ENCODE measurements at places on chromosomes 7 and 10. TPM values are rescaled to one million over a fixed set of nuclear protein-coding genes. Genes with fewer than 3 reads are reported as not detected.

Gene TAS2R60
- not detected for total RNA-seq

Gene ACTR1A
- 111 TPM for total RNA-seq

Gene HOXA6
- 4.4 TPM for total RNA-seq

Gene NKX1-2
- not detected for total RNA-seq

Gene CYP2W1
- total RNA-seq = 0.14 TPM
